ENCODE measurements at places on chromosomes 6 and 20. TPM values are rescaled to one million over a fixed set of nuclear protein-coding genes. Genes with fewer than 3 reads are reported as not detected.

Gene MAP7
- not detected for total RNA-seq

Gene CCN6
- not detected for total RNA-seq

Gene OR2J3
- total RNA-seq = not detected

Gene MYT1
- total RNA-seq = 0.20 TPM

Gene PHACTR1
- total RNA-seq = not detected

Gene CDSN
- total RNA-seq = not detected

Gene GATA5
- total RNA-seq = 0.18 TPM

All from G401 (cell line).